Liver (tissue), 10 donors: ENCODE measurements at places on chromosomes 5 and 9. TPM values are rescaled to one million over a fixed set of nuclear protein-coding genes. Genes with fewer than 3 reads are reported as not detected.

OR1Q1 gene
- total RNA-seq, result not detected

- H3K4me3 ChIP-seq, result no peak overlapping the region
- no peaks in the 10 kb centered on the region for H3K4me1 ChIP-seq
- no peak for DNase-seq
These were observed 35.6 kb upstream of the NREP start for GRCh38 chr5:111792471-111793058.

DNA sequence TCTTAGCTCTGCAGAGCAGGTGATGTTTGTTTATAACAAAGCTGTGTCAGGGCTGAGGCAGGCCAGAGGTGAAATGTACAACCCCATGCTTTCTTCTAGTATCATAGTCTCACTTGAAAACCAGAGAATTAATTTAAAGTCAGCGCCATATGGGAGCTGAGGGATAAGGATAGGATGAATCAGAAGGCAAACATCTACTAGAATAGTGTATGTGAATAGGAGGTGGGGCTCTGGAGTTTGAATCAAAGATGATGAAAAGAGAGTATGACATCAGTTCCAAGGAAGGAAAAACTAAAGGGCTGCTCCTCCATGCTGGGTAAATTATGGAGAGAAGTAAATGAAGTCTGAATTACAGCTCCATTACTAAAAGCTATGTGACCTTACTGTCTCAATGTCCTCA, 441.5 kb downstream of the RASEF start:
- no peak overlapping the region for H3K27ac ChIP-seq
- DNase-seq, result no peak
- H3K36me3 ChIP-seq, result no peaks in the 10 kb centered on the region
- no peaks in the 10 kb centered on the region for H3K4me1 ChIP-seq

DNA sequence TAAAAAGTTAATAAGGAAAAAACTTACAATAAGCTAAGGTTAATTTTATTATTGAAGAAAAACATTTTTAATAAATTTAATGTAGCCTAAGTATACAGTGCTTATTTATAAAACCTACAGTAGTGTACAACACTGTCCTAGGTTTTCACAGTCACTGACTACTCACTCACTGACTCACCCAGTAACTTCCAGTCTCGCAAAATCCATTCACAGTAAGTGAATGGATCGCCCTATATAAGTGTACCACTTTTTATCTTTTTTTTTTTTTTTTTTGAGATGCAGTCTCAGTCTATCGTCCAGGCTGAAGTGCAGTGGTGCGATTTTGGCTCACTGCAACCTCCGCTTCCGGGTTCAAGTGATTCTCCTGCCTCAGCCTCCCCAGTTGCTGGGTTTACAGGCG, 47.7 kb downstream of the FNIP1 start:
- no peaks in the 10 kb centered on the region for H3K4me1 ChIP-seq
- no peak overlapping the region for H3K27ac ChIP-seq
- no peaks in the 10 kb centered on the region for H3K27me3 ChIP-seq
- DNase-seq, result no peak
- no peak overlapping the region for H3K4me3 ChIP-seq

DNA sequence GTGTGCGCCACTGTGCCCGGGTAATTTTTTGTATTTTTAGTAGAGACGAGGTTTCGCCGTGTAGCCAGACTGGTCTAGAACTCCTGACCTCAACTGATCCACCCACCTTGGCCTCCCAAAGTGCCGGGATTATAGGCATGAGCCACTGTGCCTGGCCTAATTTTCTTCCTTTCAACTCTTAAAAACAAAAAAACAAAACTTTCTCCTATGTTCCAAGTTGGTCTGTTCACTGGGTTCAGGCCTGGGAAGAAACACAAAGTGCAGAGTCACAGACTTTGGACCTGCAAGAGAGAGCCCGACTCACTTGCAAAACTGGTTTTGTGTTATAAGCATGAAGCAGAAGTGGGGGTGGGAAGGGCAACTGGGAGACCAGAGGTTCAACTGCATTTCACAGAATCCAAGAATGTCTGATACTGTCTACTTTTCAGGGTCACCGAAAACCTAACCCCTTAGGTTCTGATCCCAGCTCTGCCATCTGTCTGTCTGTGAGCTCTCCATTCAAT, 5.2 kb upstream of the HDHD3 start:
- H3K4me3 ChIP-seq, result no peak overlapping the region
- no peak for DNase-seq
- no peaks in the 10 kb centered on the region for H3K27me3 ChIP-seq
- peaks cover 45% of the 10 kb centered on the region for H3K4me1 ChIP-seq
- H3K27ac ChIP-seq, result peak overlapping the region; percentile 66
- no peaks in the 10 kb centered on the region for H3K36me3 ChIP-seq

- no peak for DNase-seq
- no peak overlapping the region for H3K4me3 ChIP-seq
- no peak overlapping the region for H3K27ac ChIP-seq
- peaks cover 4% of the 10 kb centered on the region for H3K36me3 ChIP-seq
These were observed 11.3 kb downstream of the C5orf15 start for GRCh38 chr5:133957080-133957479.

GRCh38 chr9:77912895-77913693, 118.5 kb downstream of the GNAQ start:
- H3K4me3 ChIP-seq, result no peak overlapping the region
- peaks cover 6% of the 10 kb centered on the region for H3K4me1 ChIP-seq
- H3K27ac ChIP-seq, result no peak overlapping the region
- no peak for DNase-seq
- H3K36me3 ChIP-seq, result no peaks in the 10 kb centered on the region

DNA sequence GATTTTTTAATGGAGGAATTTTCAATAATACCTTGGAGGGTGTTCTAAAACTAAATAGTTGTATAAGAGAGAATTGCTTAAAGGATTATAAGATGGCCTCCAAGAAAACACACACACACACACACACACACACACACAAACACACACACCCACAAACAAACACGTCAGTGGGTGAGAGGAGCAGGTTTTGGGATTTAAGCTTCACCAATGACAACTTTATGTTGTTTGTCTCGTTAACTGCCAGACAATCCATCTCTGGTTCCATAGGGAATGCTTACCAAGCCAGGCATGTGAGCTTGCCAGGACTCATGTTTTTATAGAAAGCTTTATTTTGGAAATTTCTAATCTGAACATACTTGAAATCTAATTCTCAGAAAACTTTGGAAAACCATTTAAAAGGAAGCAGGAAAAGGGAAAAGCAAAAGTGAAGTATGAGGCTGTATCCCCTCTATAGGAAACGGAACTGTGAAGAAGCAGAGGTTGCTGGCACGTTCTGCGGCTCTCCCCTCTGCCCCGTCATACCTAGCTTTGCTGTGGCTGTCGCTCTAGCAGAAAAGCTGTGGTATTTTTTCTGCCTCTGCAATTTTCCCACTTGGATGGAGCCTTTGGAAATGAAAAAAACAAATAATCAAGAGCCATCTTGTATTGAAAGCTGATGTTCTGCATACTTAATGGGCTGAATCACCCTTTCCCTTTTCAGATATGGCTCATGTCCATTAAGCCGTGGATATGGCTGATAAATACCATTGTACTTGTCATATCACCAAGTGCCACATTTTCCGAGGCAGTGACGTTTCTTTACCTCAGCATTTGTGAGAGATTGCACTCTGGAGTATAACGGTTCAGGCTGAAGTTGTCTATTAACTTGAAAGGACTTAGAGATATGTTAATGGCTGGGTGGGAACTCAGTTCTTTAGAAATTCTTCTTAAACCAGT, 112.7 kb downstream of the NTRK2 start:
- no peaks in the 10 kb centered on the region for H3K4me1 ChIP-seq
- no peak overlapping the region for H3K4me3 ChIP-seq
- H3K36me3 ChIP-seq, result no peaks in the 10 kb centered on the region
- no peak for DNase-seq

- H3K4me3 ChIP-seq, result no peak overlapping the region
- DNase-seq, result no peak
- H3K36me3 ChIP-seq, result no peaks in the 10 kb centered on the region
- no peaks in the 10 kb centered on the region for H3K27me3 ChIP-seq
These were observed 132.8 kb upstream of the RAI14 start for GRCh38 chr5:34523387-34523726.
